ENCODE measurements at places on chromosomes 2 and 18.

GRCh38 chr18:32078845-32079244, 12.8 kb upstream of the RNF138 start:
- no peak for DNase-seq

- DNase-seq: no peak
These were observed 38.2 kb downstream of the ANKMY1 start for GRCh38 chr2:240519396-240520129.

- DNase-seq: no peak
These were observed 270.9 kb downstream of the TTC32 start for GRCh38 chr2:19630921-19631320.

DNA sequence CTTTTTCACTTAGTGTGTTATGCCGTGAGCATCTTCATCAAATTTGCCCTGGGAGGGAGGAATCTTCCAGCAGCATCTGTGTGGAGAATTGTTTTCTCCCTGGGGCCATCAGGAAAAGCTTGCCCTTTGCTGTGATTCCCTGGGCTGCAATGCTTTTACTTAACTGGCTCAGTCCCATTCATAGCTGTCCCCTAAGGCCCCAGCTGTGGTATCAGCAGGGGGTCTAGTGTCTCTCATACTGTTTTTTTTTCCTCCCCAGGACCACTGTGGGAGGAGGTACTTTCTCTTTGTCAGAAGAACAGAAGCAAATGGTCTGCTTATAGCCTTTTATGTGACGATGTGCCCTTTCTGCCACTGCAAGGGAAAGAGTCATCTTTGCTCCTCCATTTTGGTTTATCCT, 176.8 kb upstream of the CELF4 start:
- no peak for DNase-seq

GRCh38 chr2:109533823-109534222, 79.9 kb downstream of the SEPTIN10 start:
- DNase-seq: no peak

GRCh38 chr2:421406-421805, 133.5 kb upstream of the ALKAL2 start:
- DNase-seq: no peak

DNA sequence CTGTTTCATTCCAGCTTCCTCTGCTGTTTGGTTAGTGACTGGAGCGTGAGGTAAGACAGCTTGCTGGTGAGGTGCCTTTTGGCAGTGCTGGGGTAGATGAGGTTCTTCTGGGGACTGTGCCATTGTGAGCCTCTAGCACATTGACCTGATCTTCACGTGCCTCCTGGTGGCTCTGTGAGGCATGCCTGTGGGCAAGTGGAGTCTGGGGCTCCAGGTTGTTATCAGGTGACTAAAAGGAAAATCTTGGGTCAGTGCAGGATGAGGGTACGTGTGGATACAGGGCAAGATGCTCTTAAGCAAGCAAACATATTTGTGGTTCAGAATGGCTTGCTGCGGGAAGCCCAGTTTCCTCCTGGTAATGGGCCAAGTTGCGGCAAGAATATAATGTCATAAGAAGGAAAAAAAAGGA, 75.4 kb downstream of the FHOD3 start:
- no peak for DNase-seq

- no peak for DNase-seq
These were observed 19.1 kb upstream of the GPR55 start for GRCh38 chr2:230944123-230944653.

GRCh38 chr2:102282678-102283091, 28.7 kb upstream of the IL1RL1 start:
- DNase-seq: no peak

- DNase-seq: no peak
These were observed 32.0 kb upstream of the ACYP2 start for GRCh38 chr2:54083445-54083844.

- DNase-seq: no peak
These were observed 214.0 kb upstream of the KCNJ3 start for GRCh38 chr2:154484338-154485099.

DNA sequence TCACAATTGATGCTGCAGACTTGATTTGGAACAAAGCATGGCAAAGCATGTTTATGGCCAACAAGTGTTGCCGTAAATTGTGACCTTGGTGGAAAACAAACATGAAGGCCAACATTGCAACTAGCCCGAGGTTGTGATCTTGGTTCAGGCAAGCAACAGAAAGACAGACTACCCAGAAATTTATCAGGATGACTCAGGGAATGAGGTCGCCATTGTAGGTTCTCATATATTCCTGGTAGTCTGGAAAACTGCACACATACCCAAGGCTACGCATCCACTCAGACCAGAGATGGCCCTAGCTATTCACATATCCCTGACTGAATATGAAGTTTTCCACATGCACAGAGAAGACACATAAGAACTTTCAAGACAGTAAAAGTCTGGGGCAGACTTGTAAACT, 30.1 kb downstream of the CYP1B1 start:
- no peak for DNase-seq

DNA sequence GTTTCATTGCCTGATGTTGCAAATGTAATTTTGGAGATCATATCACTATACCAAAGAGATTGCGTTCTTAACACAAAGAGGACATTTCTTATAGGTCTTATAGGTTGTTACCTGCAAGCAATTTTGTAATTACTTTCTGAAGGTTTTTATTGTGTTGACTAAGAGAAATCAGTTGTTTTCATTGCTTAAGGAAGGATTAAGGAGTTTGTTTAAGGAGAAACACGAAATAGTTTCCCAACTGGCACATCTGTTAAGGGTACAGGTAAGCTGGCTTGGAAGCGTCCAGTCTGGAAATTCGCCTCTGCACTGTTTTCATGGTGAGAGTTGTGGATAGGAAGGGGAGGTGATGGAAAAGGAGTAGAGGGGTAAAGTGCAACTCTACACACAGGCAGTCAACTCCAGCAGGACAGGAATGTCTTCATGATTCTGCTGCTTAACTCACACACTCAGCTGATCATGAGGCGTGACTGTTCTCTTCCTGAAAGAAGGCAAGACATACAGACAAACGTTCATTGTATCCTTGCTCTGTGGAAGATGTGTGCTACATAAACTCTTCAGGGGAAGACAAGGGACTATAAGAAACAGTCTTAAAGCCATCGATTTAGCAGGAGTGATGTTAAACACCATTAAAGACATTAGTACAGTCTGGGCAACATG, 61.4 kb upstream of the ACSL3 start:
- DNase-seq: no peak

Measured in activated T-helper 1 cell treated with anti-CD3 and anti-CD28 coated beads, Interleukin-2, amount 50 U/mL, for 16 hours (primary cell).